Activated CD4-positive, alpha-beta T cell treated with anti-CD3 and anti-CD28 coated beads for 36 hours (primary cell): ENCODE measurements at places on chromosomes 11 and 22. TPM values are rescaled to one million over a fixed set of nuclear protein-coding genes. Genes with fewer than 3 reads are reported as not detected.

UBQLNL gene
- 0.11 TPM for total RNA-seq

OR51B4 gene
- not detected for total RNA-seq

DNA sequence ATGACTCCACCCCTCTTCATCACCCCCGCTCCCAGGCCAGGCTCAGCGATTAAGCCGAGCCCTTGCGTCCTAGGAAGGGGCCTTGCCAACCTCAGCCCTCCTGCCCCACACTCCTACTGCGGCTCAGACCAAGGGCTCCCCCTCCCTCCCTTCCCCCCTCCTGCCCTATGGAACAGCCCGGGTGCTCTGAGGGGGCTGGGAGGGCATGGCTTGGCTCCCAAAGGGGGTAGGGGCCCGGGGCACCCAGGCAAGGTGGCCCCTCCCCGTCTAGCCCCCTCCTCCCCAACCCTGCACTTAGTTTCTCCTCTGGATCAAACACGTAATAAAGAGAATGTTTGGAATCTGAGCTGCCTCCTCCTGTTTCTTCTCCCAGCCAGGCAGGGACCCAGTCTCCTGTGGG, 6.3 kb downstream of the RCOR2 start:
- no peak for DNase-seq
- H3K27me3 ChIP-seq, result peaks cover 3% of the 10 kb centered on the region
- H3K4me3 ChIP-seq, result no peak overlapping the region
- peaks cover 2% of the 10 kb centered on the region for H3K4me1 ChIP-seq

AQP11 gene
- not detected for total RNA-seq

GRCh38 chr22:38240734-38241252, 32.0 kb downstream of the TMEM184B start:
- H3K4me3 ChIP-seq, result no peak overlapping the region
- no peak for DNase-seq
- peaks cover 9% of the 10 kb centered on the region for H3K36me3 ChIP-seq
- H3K27ac ChIP-seq, result no peak overlapping the region

DNA sequence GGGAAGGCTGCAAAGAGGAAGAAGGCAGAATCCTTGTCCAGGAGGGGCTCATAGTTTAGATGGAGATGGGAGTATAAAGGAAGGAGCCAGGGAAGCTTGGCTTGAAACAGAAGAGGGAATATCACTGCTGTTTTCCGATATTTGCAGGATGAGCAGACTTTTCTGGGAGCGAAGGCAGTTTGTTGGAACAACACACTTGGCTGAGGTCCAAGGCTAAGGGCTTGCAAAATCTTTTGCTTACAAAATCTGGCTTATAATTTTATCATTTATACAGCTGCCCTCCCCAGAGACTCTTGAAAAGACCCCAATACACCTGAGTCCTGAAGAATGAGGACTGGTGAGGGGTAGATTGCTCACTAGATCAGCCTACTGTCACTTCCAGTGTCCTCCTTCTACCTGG, 174.8 kb downstream of the NELL1 start:
- H3K4me1 ChIP-seq, result no peaks in the 10 kb centered on the region
- H3K4me3 ChIP-seq, result no peak overlapping the region
- H3K27ac ChIP-seq, result no peak overlapping the region
